Effector CD8-positive, alpha-beta T cell (primary cell): ENCODE measurements at places on chromosomes 2 and 18.

GRCh38 chr2:20484810-20485611 lies 38.1 kb downstream of the RHOB start:
- no peak for DNase-seq

- DNase-seq = no peak
Observed at GRCh38 chr18:48402953-48403352, 6.2 kb downstream of the ZBTB7C start.

- DNase-seq = no peak
Observed at GRCh38 chr2:146523196-146523595, 1321.6 kb upstream of the ACVR2A start.

DNA sequence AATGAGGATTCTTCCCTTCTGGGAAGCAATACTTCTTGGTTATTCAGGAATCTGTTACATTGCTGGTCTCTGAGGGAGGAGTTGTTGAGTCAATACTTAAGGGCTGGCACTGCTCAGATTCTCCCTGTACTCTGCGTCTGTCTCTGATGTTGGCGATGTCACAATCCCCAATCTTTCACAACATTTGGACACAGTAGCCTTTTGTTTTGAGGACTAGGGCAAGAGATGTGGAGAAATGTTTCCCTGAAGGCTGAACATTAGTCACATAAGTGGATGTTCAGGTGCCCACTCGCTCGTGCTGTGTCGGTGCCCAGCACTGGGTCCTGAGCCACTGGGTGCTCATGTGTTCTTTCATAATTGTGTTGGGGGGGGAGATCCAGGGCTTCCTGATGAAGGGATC lies 55.0 kb downstream of the MAPK4 start:
- no peak for DNase-seq

- DNase-seq = no peak
Observed at GRCh38 chr18:62812242-62812641, 96.9 kb downstream of the PHLPP1 start.

GRCh38 chr2:159000072-159000471 lies 31.6 kb downstream of the TANC1 start:
- no peak for DNase-seq

DNA sequence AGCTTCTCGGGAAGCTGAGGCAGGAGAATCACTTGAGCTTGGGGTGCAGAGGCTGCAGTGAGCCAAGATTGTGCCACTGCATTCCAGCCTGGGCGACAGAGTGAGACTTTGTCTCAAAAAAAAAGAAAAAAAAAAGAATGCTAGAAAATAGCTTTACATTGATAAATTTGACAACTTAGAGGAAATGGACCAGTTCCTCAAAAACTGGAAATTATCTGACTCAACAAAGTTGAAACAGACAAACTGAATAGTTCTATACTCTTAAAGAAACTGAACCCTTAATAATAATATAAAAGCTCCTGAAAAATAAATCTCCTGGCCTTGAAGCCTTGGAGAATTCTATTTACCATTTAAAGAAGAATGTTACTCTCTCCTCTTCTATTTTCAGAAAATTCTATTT lies 151.0 kb upstream of the BCL2L11 start:
- no peak for DNase-seq
